Putamen (tissue), 1 donor: ENCODE measurements at places on chromosomes 5 and 9.
A peak's percentile ranks its signal among the peaks of the same experiment; 100 is the strongest.

GRCh38 chr5:180648658-180649296, 623 bp downstream of the FLT4 start:
- DNase-seq, result no peak

GRCh38 chr5:142134331-142135010, 25.9 kb downstream of the NDFIP1 start:
- DNase-seq, result no peak

GRCh38 chr9:92727716-92728700, 36.6 kb downstream of the BICD2 start:
- no peak for DNase-seq

DNA sequence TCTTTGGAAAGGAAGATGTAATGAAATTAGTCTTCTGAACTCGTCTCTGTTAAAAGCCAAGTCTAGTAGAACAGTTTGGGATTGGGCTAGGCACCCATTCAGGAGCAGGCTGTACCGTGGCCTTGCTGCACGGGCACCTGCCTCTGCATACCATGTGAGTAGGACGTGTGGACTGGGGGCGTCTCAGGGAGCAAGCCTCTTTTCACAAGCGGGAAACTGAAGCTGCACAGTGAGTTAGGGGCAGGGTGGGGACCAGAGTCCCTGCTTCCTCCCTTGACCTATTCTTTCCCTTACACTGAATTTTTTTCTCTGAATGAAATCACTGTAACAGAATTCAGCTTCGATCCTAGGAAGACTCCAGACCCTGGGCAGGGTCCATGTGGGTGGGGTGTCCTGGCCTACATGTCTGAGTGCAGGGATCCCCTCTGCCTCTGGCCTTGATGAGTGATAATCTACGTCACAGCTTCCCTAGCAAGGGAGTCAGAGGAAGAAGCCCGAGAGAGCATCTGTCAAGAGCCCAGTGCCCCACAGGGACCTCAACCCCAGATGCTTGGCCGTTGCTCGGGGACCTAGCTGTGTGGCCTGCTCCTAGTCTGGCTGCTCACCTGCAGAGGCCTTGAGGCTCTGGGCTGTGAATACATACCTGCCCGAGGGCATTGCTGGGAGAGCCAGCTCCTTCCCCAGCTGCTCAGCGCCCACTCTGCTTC, 15.1 kb downstream of the PHF2 start:
- no peak for DNase-seq

DNA sequence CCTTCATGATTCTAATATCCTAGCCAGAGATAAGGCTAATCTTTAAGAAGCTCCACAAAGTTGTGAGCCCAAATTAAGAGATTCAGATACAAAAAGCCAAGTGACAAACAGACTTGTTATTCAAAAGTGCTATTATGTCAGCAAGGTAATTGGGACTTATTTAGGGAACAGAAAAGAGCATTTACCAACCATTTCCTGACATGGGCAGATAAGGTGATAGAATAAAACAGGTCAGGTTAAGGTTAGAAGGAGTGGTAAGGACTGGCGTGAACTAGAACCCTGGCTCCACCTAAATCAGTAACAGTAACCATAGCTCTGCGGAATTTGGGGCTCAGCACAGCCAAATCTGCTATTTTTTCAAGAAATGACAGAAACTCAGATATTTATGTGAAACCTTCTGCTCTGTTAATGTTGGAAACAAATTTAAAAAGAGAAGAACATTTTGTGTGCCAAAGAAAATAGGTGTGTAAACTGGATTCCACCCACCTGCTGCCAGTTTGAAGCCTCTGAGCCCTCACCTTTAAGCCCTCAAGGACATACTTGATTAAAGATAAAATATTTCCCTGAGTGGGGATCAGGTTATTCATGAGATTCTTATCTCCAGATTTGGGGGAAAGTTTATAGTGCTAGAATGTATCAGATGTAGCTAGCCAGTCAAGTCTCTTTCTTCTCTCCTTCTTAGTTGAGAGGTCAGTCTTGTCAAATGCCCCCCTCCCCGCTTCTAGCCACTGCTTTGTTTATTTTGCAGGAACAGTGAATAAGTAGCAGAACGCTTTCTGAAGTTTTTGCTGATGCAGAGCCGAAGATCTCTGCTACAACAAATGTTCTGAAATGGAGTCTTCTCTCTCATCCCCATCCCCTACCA, 10.2 kb upstream of the ERMP1 start:
- no peak for DNase-seq

- DNase-seq, result peak; percentile 46
These were observed 58.8 kb upstream of the DHFR start for GRCh38 chr5:80713631-80714030.

- DNase-seq, result peak; percentile 18
These were observed 68.7 kb upstream of the WDR41 start for GRCh38 chr5:77560677-77561263.

GRCh38 chr9:135486267-135487065, 6.9 kb downstream of the PPP1R26 start:
- no peak for DNase-seq

- DNase-seq, result no peak
These were observed 12.5 kb downstream of the PHF2 start for GRCh38 chr9:93588641-93589609.

DNA sequence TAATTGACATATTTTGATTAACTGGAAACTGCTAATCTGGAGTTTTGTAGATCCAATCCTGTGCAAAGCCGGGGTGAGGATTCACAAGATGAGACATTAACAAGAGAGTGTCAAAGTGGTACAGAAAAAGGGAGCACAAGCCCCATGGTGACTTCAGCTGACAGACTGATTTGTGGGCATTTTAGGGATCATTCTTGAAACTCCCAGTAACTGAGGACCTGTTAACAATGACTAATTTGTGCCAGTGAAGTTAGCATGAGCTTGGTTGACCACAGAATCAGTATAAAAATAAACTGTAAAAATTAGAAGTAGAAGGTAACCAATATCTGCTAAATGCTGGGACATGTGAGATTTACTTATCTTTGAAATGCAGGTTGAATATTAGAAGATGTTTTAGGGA, 1578.3 kb downstream of the EFNA5 start:
- DNase-seq, result no peak

DNA sequence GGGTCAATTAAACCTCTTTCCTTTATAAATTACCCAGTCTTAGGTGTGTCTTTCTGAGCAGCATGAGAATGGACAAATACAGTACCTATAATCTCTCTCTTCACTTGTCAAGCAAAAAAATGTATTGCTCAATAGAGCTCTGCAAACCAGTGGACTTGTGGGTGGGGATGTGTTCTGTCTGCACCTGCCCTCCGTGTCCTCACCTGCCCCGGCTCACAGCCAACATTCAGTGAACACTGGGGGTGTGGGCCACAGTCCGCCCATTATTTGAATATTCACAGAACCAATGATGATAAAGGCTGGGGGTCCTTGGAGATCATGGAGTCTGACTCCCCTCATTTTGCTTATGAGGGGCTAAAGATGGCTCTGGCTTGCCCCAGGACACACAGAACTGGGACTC, 36.9 kb upstream of the MED27 start:
- no peak for DNase-seq

GRCh38 chr9:73617586-73617985, 465.9 kb downstream of the ANXA1 start:
- no peak for DNase-seq

DNA sequence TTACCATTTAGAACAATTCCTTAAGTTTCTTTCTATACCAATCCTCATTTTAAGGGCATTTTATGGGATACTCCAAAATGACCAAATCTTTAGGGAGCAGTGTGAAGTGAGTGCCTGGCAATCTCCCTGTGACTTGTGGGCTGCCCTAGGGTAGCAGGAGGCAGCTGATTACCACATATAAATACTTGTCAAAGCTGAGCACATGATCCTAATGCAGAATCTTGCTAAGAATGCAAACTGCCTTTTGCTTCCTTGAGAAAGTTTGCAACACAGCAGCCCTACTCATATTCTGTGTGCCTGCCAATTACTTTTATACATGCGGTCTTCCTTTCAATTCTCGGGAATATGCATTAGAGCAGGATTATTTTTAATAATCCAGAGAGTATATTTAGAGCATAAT, 18.2 kb upstream of the NREP start:
- no peak for DNase-seq

DNA sequence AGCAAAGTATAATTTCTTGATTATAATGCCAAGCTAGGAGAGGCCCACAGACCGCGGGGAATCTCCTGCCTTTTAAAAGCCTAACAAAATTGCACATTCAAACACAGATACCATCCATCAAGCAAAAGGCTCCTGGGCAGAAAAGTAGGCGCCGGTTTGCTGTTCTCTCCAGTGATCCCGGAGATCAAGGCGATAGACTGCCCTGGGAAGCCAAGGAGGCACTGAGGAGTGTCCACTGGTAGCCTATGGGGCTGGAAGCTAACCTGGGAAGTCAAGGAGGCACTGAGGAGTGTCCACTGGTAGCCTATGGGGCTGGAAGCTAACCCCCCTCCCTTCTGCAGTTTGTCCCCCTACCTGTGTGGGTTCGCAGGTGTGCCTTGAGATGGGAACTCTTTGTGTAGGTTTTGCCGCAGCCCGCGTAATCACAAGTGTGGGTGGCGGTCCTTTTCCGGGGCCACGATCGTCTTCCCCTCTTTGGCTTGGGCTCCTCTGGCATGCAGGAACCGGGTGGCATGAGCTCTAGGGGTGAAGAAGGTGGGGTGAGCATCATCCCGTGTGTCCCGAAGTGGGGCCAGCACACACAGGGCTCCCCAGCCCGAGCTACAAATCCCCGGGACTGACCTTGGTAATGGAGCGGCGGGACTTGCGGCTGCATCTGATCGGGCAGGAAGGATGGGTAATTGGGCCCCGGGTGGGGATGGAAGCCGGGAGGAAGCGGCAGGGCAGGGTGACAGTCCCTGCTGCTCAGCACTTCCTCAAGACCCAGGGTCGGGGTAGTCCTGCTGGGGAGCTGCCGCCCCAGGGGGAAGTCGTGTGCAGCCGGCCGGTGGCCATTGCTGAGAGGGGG, 2.7 kb downstream of the KLF4 start:
- no peak for DNase-seq

GRCh38 chr5:91457681-91458058, 74.6 kb upstream of the ARRDC3 start:
- DNase-seq, result no peak

DNA sequence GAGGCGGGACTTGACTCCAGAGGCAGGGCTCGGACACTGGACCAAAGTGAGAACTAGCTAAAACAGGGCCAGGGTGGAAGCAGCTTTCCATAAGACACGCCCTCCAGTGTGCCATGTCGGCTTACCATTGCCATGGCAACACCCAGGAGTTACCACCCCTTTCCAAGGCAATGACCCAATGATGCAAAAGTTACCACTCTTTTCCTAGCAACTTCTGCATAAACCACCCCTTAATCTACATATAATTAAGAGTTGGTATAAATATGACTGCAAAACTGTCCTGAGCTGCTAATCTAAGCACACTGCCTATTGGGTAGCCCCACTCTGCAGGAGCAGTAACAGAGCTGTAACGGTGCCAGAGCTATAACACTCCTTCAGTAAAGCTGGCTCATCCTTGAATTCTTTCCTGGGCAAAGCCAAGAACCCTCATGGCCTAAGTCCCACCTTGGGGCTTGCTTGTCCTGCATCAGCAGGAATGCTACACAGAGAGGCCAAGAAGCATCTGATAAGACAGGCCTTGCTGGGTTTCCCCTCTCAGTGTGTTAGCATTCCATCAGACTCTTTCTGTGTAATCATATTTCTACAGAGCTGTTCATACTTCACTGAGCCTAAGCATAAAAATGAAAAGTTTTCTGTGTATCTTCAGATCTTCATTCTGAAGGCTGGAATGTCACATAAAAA, 262.7 kb upstream of the KLF9 start:
- no peak for DNase-seq

- no peak for DNase-seq
These were observed 20.4 kb downstream of the ADAMTS2 start for GRCh38 chr5:179324760-179325295.

GRCh38 chr5:1751026-1751863, 48.4 kb downstream of the MRPL36 start:
- no peak for DNase-seq

GRCh38 chr9:33167972-33168461, 881 bp upstream of the B4GALT1 start:
- DNase-seq, result no peak

GRCh38 chr9:104094534-104095015, 466 bp downstream of the SMC2 start:
- no peak for DNase-seq

GRCh38 chr5:29247346-29248028, 1946.0 kb upstream of the CDH6 start:
- no peak for DNase-seq

GRCh38 chr5:66344544-66344943, 200.4 kb downstream of the SREK1 start:
- no peak for DNase-seq

GRCh38 chr5:62395210-62395950, 8.3 kb downstream of the DIMT1 start:
- DNase-seq, result no peak

DNA sequence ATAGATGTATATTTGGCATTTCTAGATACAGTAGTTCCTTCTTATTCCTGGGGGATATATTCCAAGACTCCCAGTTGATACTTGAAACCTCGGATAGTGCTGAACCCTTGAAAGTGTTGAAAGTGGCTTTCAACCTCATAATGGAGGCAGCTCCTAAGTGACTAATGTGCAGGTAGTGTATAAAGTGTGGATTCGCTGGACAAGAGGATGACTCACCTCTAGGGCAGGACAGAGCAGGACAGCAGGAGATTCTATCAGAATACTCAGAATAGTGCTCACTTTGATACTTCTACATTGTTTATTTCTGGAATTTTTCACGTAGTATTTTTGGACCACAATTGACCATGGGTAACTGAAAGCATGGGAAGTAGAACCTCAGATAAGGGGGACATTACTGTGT, 1138.9 kb upstream of the WWC1 start:
- no peak for DNase-seq

DNA sequence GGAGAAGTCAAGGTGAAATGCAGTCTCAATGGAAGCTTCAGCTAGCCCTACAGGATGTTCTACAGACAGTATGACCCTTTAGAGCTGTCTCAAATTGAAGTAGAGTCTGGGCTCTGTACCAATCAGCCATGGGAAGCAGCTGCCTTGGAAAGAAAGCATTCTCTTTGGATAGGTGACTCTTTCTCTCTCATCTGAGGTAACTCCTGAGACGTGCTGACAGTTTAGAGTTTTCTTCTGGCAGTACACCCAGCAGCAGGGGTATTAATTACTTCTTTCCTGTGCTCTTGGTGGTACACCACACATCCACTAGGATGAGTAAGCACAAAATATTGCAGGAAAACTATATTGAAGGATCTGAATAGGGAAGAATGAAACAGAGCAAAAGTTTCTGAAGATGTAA, 329.6 kb upstream of the RGMB start:
- DNase-seq, result no peak

DNA sequence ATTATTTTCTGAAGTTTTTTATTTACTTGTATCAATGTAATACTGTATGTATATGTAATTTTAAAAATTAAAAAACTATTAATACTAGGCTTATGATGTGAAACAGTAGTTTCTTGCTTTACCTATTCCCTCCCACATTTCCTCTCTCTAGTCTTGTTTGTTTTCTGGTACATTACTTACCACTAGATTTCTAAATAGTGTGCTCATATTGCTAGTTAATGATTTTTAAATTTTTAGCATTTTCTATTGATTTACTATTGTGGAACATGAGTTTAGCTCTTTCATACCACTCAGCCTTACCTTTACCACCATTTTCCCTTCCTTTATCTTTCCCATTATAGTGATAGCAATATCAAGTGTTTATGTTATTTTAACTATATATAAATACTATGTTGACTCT, 39.3 kb downstream of the UBE2R2 start:
- DNase-seq, result no peak

- no peak for DNase-seq
These were observed 238.4 kb upstream of the CD180 start for GRCh38 chr5:67435032-67435431.
